ENCODE measurements at places on chromosomes 13 and 19.

DNA sequence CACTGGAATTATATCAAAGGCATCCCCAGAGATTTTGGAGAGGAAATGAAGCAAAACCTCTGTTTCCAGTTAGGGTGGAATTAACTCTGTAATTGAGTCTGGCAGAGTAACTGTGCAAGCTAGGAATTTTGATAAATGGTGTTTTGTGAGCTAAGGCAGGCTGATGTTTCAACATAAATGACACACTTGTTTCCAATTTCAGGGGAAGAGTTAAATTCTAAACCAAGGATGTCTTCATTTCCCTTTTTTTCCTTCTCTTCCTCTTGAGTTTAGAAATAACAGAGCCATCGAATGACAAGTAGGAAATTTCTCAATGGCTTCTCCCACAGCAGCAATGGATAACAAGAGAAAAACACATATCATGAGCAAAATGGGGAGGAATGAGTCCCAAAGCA lies 131.2 kb downstream of the IRS2 start:
- no peak for DNase-seq

DNA sequence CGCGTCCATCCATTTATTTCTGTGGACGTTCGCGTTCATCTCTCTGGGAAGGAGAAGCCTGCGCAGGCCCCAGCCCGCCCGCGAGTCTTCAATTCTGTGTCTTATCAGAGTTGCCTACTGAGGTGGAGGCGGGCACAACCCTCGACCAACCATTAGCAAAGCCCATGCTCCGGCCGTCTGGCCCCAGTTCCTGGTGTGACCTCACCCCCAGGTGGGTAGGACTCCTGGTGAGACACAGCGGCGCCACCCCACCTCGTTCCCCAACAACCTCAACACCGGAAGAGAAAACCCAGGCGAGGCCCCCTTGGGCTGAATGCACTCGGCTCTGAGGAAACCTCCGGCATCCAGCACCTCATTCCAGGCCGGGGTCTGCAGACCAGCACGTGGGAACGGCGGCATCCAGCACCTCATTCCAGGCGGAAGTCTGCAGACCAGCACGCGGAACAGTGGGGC lies 14.7 kb downstream of the ZNF787 start:
- no peak for DNase-seq

- DNase-seq, result no peak
Observed at GRCh38 chr13:79631051-79631659, 150.2 kb downstream of the NDFIP2 start.

GRCh38 chr19:7869453-7869909 lies 4.7 kb downstream of the PRR36 start:
- no peak for DNase-seq

- DNase-seq, result no peak
Observed at GRCh38 chr13:93502987-93503615, 276.5 kb downstream of the GPC6 start.

- DNase-seq, result peak; percentile 69
Observed at GRCh38 chr13:98239162-98240076, 62.4 kb upstream of the RNF113B start.

- DNase-seq, result no peak
Observed at GRCh38 chr19:14580623-14581237, 2.2 kb upstream of the CLEC17A start.

- DNase-seq, result peak; percentile 30
Observed at GRCh38 chr13:32984857-32985626, 31.2 kb upstream of the KL start.

DNA sequence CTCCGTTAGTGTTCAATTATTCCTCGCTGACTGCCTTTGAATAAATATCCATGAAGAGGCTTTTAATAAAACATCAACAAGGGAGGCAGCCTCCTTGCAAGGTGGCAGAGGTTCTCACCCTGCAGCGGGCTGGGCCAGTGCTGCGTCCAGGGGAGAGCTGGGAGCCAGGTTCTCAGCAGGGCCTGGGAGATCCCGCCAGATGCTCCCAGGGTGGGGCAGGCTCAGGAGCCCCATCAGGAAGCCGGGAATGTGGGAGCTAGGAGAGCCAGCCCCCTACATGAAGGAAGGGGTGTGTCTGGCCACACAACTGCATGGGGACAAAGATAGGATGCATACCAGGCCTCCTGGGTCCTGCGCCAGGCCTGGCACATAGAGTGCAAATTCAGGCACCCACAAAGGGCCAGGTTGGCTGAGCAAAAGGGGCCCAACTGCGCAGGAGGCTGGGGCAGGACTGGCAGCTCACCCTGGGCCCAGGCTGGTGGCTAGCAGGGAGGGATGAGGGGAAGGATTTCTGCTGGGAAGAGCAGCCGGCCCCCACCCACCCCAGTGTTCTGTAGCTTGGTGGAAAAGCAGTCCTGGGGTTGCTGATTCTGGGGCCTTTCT lies 22.8 kb downstream of the VSTM2B start:
- DNase-seq, result no peak

DNA sequence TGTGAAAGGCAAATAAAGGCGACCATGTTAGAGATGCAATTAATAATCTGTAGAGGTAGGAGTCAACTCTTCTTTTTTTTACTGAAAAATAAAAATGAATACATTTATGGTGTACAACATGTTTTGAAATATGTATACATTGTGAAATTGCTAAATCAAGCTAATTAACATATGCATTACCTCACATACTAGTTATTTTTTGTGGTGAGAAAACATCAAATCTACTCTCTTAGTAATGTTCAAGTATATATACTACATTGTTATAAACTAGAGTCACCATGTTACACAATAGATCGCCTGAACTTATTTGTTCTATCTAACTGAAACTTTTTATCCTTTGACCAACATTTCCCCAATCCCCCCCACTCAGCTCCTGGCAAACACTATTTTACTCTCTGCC lies 143.2 kb downstream of the POU4F1 start:
- no peak for DNase-seq

DNA sequence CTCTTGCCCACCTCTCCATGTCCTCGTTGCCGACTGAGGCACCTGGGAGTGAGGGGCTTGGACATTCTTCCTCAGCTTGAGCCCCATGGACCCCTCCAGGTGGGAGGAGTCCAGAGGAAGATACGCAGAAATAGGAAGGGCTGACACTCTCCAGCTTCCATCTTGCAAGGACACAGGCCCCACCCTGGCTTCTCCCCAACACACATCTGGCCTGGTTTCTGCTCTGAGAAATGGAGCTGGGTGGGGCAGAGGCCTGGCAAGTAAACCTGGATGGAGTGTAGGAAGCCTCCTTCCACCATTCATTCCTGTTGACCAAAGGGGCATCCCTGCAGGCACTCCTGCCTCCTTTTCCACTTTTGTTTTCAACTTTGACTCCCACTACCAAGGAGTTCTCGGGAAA lies 50.5 kb downstream of the NFIX start:
- no peak for DNase-seq

GRCh38 chr19:883661-884211 lies 9.3 kb downstream of the MED16 start:
- DNase-seq, result no peak

GRCh38 chr13:48386816-48387215 lies 26.1 kb downstream of the LPAR6 start:
- DNase-seq, result no peak

DNA sequence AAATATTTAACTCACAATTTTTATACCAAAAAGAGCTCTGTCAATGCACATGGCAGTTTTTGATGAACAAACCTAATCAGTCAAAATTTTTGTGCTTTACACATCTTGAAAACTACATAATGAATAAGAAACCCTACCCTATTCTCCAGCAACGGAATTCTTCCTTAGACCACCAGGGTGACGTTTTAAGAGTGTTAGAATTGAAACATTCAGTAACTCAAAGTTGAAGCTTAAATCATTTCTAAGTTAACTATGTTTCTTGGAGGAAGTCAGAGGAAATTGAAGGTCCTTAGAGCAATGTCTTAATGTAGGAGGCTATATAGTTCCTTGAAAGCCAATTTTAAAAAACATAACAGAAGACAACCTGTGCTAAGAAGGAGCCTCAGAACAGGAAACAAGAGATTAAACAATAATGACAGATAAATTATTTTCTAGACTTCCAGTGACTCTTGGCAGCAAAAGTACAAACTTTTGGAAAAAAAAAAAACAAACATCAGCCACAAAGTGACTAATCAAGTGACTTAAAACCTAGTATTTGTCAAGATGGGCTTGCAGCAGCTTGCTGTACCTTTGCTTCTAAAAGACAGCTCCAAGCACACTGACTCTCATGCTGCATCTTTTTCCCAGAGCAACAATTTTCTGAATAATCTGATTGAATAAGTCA lies 6.2 kb downstream of the SPRY2 start:
- DNase-seq, result no peak

DNA sequence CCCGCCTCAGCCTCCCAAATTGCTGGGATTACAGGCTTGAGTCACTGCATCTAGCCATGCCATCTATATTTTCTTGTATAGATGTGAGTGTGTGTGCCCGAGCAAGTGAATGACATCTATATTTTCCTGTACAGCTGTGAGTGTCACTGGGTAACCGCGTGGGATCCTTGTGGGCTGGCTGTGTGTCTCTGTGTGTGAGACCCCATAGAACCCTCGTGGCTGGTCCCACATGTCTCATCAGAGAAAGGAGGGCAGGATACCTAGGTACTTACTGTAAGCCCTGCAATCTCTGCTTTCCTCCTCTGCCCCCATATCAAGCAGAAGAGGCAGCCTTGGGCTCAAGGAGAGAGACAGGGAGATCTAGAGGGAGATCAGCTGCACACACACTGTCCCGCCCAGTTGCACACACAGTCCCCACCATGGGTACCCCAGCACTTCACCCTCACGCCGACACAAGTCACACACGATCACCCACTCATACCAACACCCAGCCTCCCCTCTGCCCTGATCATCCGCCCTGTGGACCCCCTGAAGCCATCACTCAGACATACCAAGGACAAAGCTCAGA lies 655 bp downstream of the DENND1C start:
- no peak for DNase-seq

GRCh38 chr13:29073755-29074154 lies 253.6 kb downstream of the MTUS2 start:
- DNase-seq, result no peak

DNA sequence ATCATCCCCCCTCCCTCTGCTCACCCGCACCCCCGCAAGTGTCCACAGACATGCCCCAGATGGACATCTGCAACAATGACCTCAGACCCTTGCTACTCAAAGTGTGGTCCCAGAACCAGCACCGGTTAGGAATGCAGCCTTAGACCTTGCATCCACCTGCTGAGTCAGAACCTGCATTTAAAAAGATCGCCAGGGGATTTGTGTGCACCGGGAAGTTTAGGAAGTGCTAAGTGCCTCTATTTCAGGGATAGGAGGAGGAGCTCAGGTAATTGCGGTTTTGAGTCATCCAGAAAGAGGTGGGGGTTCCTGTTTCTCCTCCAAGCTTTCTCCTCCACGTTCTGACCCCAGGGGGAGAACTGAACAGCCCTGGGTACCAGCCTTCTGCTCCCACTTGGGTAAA lies 46.2 kb downstream of the CACNA1A start:
- no peak for DNase-seq

GRCh38 chr19:13329766-13330165 lies 176.5 kb downstream of the CACNA1A start:
- DNase-seq, result no peak

- no peak for DNase-seq
Observed at GRCh38 chr13:60326273-60326672, 70.7 kb upstream of the TDRD3 start.

GRCh38 chr13:72539925-72540324 lies 187.5 kb downstream of the MZT1 start:
- DNase-seq, result no peak

GRCh38 chr19:48469934-48470680 lies 938 bp downstream of the CYTH2 start:
- DNase-seq, result no peak

GRCh38 chr13:32121316-32121715 lies 89.7 kb downstream of the FRY start:
- DNase-seq, result no peak

DNA sequence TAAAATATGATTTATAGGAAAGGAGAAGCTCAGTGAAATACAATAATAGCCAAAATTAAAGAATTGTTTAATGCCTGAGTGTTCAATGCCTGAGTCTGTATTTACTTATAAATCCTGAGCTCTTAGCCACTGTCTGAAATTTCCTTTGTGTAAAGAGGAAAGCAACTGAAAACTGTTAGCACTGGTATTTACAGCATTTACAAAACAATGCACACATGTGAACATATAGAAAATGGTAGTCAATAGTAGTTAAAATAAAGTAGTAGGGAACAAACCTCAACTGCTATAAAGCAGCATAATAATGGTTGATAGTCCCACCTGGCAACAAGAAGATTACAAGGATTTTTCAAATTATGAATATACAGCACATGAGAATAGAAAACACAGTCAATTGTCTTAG lies 1137.1 kb upstream of the ATXN8OS start:
- no peak for DNase-seq

- DNase-seq, result no peak
Observed at GRCh38 chr19:6873708-6874431, 13.5 kb upstream of the ADGRE1 start.

GRCh38 chr13:18961383-18962117 lies 220.1 kb downstream of the TUBA3C start:
- no peak for DNase-seq

GRCh38 chr13:67736646-67737420 lies 506.7 kb upstream of the PCDH9 start:
- DNase-seq, result no peak

DNA sequence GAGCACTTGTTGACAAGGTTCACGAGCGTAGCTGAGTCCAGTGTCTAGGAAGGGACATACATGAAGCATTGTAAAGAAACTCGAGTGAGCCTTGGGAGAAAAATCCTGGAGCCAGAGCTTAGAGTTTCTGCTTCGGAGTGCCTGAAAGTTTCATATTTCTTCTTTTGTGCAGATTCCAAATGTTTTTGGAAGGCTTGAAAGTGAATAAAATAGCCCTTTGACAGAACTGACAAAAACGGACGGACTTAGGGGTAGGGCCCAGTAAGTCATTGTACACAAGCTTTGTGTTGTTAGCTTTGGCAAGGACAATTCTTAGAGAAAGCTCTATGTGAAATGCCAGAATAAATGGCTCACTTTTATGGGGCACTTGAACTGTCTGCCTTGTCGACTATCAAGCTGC lies 2.8 kb downstream of the RNF113B start:
- no peak for DNase-seq

DNA sequence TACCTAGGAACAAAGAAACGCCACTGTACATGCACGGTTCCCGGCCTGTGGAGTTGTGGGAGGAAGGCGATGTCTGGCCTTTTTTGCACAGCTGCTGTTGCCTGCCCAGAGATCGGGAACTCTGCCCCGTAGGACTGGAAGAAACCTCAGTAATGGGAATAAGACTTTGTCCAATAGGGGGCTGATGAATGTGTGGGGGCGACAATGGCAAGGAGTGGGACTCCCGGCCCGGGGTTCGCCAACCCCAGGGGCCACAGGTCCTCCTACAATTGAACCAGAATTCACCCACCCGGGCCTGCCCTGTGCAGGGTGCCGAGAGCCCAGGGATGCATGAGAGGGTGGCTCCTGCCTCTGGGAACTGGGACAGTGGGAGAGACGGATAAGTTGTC lies 2.0 kb upstream of the CEBPA start:
- DNase-seq, result no peak

DNA sequence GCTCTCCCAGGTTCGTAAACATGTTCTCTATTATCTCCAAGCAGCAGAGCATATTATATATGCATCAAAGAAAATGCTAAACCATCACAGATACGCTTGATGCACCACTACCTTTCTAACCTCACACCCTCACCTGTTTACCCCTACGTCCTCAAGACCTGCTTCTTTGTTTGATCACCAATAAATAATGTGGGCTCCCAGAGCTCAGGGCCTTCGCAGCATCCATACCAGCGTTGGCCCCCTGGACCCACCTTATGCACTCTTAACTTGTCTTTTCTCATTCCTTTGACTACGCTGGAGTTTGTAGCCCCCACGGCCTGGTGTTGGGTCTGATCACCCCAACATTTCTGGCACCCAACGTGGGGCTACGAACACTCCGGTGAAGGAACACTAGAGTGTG lies 10.0 kb upstream of the ZNF443 start:
- no peak for DNase-seq
